Tibial nerve (tissue), 4 donors: ENCODE measurements at places on chromosomes 6 and 20. TPM values are rescaled to one million over a fixed set of nuclear protein-coding genes. Genes with fewer than 3 reads are reported as not detected.

The WFDC2 gene
- 3.5 TPM for total RNA-seq

The CTSA gene
- total RNA-seq, result 50.4 TPM

The PLN gene
- 11.0 TPM for total RNA-seq

DNA sequence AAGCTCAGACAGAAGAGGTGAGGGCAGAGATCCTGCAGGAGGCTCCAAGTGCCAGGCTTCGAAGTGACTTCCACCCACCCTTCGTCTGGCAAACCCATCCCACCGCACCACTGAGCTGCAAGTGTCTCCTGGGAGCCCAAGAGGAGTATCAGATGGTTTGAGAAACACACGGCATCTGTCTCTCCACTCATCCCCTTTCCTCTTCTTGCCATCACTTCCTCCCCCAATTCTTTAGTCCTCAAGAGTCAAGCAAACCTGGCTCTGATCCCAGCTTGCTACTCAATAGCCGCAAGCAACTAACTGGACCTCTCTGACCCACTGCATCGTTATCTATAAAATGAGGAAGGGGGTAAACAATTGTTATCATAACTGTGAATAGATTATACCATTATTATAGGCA, 142.1 kb downstream of the BMP7 start:
- no peak for DNase-seq

GRCh38 chr6:124066946-124067552, 263.4 kb downstream of the NKAIN2 start:
- no peak for DNase-seq

- no peak for DNase-seq
These were observed 312.4 kb downstream of the PHF3 start for GRCh38 chr6:63947792-63948529.

DNA sequence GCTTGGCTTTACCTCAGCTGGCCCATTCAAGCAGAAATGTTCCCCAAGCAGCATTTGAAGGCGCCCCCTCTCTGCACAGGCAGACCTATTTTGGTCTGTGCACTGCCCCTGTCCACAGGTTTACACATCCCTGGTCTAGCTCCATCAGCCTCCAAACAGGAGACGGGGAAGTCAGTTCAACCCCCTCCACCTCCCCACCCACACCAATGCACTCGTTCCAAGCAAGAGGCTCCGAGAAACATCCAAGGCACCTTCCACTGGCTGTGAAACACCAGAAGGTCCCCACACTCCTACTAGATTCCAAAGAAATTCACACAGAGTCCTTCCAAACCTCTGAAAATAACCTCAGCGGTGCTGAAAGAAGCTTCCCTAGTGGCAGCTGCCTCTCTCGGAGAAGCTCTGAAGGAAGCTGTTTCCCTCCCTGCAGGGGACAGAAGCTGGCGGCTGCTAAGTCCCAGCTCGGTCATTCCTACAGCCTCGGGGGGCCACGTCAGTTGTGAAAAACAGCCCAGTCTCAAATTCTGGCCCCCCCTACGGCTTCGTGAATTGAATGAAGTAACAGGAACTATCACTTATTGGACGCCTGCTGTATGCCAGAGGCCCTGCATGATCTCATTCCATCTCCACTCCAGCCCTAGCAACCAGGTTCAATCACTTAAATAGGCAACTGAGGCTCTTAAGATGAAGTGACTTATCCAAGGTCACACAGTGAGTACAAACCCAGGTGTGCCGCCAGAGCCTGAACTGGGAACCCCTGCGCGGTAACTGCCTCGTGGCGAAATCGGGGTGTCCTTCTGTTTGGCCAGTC, 815 bp downstream of the SPATA2 start:
- no peak for DNase-seq

GRCh38 chr6:19309661-19310060, 527.5 kb upstream of the ID4 start:
- no peak for DNase-seq

GRCh38 chr6:21188505-21189223, 404.9 kb upstream of the SOX4 start:
- DNase-seq, result no peak

- no peak for DNase-seq
These were observed 54.9 kb downstream of the PRR18 start for GRCh38 chr6:166253281-166253681.

- DNase-seq, result no peak
These were observed 182.8 kb downstream of the SASH1 start for GRCh38 chr6:148525453-148525852.

GRCh38 chr20:22942742-22943141, 92.4 kb upstream of the SSTR4 start:
- DNase-seq, result no peak

DNA sequence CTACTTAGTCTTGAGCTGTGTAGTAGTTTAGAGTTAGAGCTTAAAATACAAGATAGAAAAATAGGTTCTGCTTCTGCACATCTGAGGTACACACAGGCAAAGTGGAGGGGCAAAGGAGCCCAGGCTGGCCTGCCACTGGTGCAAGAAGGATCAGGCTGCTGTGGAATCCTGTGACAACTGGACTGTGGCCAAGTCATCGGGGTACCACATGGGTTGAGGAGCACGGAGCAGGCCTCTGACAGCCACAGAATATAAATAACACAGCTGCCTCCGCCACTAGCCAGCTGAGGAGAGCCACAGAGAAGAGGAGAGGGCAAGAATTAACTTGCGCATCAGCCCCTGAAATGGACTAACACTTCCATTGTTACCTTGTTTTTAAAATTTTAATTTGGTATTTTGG, 206.0 kb upstream of the MARCKS start:
- no peak for DNase-seq

GRCh38 chr6:158205169-158205944, 37.2 kb downstream of the GTF2H5 start:
- DNase-seq, result no peak

- DNase-seq, result no peak
These were observed 555.8 kb downstream of the PKHD1 start for GRCh38 chr6:51531623-51532022.

GRCh38 chr6:135182071-135183001, 1.2 kb downstream of the MYB start:
- DNase-seq, result no peak

DNA sequence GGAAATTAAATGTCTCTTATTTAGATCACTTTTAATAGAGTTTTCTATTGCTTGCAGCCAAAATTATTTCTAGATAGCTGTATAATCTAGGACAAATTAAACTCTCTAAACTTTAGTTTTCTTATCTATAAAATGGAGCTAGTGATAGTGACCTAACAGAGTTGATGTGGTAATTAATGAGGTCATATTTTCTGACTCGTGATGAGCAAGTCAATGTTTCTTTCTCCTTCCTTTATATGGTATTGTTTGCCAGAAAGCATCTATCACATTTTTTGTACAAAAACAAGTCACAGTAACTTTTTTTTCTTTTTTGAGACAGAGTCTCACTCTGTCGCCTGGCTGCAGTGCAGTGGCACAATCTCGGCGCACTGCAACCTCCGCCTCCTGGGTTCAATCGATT, 267.7 kb downstream of the FARS2 start:
- DNase-seq, result no peak

DNA sequence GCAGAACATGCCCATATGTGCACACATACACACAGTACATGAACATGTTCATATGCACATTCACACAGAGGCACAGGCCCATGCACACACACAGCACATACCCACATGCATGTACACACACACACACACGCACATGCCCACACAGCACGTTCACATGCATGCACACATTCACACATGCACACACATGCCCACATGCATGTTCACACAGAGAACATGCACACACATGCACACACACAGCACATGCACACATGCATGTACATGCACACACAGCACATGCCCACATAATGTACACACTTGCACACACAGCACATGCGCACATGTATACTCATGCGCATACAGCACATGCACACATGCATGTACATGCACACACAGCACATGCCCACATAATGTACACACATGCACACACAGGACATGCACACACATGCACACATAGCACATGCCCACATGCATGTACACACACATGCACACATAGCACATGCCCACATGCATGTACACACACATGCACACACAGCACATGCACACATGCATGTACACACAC, 25.9 kb downstream of the RNASET2 start:
- no peak for DNase-seq

DNA sequence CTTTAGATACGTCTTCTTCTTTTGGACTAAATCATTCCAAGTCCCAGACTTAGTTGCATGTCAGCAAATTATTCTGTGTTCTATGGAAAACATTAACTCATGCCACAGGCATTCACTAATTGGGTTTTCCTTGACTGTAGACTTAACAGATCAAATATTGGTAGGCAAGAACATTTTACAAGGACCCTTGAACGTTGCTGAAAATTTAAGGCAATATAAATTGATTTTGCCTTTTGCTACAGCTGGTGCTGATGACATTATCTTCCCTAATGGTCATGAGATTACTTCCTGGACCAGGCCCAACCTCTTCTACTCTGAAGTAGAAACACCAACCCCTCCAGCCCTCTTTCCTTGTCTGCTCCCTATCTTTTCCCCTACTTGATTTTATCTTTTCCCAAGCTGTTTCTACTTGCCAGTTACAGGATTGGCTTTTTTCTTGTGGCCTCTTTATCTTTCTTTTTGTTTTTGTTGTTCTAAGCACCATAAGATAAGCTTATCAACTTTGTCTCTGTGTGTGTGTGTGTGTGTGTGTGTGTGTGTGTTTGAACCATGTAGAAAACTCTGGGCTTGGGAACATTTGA, 514.0 kb upstream of the SOX4 start:
- DNase-seq, result no peak

DNA sequence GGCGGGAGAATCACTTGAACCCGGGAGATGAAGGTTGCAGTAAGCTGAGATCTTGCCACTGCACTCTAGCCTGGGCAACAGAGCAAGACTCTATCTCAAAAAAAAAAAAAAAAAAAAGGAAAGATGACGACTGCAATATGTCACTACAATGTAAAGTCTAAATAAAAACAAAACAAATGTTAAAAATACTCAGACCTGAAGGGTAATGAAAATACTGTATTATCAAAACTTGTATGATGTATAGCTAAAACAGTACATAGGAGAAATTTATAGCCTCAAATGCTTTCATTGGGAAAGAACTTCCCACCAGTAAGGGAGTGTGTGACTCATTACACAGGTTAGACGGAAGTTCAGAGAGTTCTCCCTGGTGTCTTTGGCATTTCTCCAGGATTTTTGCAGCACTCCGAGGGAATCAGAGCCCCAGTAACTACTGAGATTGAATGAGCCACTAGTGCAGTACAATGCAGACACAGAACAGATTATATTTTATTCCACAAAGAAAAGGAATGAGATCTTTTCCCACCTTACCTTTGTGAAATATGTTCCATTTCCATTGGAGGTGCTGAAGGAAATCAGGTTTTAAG, 12.5 kb upstream of the RALGAPB start:
- no peak for DNase-seq

- DNase-seq, result no peak
These were observed 34.8 kb downstream of the RNASET2 start for GRCh38 chr6:166921570-166921969.

- DNase-seq, result no peak
These were observed 77.5 kb upstream of the CD83 start for GRCh38 chr6:14040042-14040441.
